Vagina (tissue), 2 donors: ENCODE measurements at places on chromosomes 12 and 14.

- no peak for DNase-seq
Measured at GRCh38 chr12:84599539-84599938, 313.1 kb downstream of the SLC6A15 start.

- no peak for DNase-seq
Measured at GRCh38 chr12:100356644-100357223, at the start of gene SLC17A8. Gene SLC17A8, plus strand, starts transcription at chr12:100357074. Its CDS starts 318 bp downstream, at chr12:100357392.

DNA sequence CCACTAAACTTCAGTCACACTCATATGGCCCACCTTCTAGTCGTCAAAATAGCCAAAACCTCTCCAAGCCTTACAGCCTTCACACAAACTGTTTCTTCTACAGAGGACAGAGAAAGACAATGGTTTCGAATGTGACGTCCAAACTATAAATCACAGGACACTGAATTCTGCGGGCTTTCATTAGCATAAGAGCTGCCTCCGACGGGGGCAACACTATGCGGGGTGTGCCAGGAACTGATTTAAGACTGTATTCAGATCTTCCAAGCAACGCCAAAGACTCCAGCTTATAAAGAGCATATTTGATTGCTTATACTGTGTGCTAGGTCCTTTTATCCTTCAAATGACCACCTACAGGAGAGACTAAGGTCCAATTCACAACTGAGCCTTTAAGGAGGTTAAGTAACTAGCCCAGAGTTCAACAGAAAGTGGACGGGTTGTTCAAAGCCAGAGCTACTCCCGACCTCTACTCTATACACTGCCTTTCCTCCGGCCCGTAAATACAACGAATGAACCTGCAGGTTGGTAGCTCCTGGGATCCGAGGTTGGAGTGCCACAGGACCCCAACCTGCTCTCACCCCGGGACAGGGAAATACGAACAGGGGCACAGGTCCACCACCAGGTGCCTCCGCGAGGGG lies 575 bp downstream of the L2HGDH start:
- no peak for DNase-seq

- DNase-seq = peak; percentile 86
Measured at GRCh38 chr12:49342914-49343731, 3.6 kb upstream of the DNAJC22 start.

DNA sequence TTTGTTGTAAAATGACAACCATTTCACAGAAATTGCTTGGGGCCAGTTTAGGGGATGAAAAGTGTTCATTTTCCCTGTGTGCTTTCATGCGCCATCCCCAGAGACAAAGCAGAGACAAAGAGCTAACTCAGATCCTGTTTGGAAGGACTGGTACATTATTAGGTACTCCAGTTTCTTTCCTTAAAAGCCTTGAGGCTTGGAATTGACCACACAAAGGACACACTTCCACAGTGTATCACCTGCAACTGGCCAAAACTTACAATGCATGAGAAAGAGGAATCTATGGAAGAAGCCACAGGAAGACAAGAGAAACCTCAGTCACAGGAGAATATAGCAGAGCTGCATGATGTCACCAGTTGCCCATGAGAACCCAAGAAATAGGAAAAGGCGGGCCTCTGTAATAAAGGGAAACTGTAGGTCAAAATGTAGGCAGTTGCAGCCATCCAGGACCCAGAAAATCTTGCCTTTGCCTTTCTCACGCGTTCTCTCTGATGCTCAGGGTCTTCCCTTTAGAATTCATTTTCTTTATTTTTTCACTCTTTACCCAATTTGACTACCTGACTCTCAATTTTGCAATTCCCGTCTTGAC lies 339.0 kb downstream of the RMST start:
- DNase-seq = no peak

- no peak for DNase-seq
Measured at GRCh38 chr14:68230950-68231717, 411.6 kb downstream of the RAD51B start.

DNA sequence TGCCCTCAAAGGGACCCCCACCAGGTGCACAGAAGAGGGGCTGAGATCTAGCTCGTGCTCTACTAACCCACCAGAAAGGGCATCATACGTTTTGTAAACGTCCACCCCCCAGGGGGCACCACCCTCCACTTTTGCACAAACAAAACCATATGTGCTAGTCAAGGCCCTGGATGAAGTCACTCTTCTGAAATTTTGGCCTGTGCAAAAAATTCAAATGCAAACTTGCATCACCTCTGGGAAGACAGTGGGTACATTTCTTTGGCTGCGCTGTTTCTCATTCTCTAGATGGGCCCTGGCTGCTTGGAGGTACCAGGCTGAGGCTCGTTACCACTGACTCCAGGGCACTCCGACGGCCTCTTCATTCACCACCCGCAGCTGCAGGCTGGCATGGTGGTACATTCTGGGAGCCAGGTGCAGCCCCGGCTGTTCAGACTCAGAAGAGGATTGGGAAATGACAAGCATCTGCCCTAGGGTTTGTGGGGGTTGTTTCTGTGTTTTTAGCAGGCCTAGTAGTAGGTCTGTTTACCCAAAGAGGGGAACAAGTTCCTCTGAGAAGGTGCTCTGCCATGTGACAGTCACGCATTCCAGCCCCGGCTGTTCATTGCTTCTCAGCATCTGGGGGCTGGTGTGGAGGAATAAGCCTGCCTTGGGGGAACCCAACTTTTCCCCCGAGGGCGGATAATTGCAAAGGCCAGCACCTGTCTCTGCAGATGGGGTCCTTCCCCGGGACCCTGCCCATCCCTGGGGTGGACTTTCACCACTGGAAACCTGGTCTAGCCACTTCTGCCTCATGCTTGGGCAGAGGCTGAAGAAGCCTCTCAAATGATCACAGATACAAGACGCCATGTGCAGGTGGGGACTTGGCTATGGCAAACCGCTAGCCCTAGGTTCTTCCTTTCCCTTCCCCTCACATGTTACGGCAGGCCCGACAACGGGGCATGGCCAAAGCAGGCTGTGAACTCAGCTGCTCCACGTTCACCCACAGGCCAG lies 147.6 kb downstream of the DPF3 start:
- peak; percentile 90 for DNase-seq

DNA sequence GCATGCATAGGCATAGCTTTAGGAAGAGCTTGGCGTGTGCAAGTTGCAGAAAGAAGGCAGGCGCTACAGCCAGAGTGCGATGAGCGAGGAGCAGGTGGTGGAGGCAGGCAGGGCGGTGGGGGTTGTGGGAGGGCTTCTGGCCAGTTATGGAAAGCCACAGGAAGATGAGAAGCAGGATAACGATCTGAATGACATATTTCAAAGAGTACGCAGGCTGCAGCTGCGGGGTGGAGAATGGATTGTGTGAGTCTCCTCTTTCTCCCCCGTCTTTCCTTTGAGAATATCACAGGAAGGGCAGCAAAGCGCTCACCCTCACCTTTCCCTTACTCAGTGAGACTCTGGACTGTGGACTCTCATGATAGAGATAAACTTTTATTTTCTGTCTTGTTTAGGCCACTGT lies 48.7 kb upstream of the PLXNC1 start:
- no peak for DNase-seq

GRCh38 chr12:67517181-67517887 lies 131.2 kb upstream of the DYRK2 start:
- DNase-seq = no peak

GRCh38 chr12:84842406-84843013 lies 70.1 kb downstream of the SLC6A15 start:
- no peak for DNase-seq

DNA sequence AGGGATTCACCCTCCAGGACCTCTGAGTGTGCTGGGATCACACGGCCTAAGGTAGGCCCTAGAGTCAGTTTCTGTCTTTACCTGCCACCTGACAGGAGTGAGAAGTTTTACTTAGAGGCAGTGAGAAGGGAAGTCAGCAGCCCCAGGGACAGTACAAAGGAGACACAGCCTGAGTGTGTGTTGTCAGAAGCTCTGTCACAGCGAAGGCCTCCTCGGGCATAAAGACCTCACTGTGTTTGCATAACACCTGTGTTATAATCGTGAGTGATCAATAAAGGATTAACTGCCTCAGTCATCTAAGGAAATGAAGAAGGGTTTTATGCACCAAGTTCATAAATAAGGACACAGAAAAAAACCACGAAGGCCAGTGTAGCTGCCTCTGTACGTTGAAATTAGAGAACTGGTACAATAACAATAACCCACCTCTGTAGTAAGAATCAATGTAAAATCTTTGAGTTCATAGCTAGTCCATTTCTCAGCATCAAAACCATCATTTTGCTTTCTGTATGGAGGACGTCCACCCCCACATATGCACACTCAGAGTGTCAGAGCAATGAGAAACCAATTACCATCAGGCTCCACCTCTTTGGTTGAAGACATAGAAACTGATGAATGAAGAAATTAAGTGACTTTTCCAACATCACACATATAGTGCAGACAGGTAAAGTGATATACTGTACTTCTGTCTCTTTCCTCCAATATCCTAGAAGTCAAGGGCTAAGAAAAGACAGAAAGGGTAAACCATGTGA lies 159.3 kb downstream of the DAD1 start:
- DNase-seq = no peak

DNA sequence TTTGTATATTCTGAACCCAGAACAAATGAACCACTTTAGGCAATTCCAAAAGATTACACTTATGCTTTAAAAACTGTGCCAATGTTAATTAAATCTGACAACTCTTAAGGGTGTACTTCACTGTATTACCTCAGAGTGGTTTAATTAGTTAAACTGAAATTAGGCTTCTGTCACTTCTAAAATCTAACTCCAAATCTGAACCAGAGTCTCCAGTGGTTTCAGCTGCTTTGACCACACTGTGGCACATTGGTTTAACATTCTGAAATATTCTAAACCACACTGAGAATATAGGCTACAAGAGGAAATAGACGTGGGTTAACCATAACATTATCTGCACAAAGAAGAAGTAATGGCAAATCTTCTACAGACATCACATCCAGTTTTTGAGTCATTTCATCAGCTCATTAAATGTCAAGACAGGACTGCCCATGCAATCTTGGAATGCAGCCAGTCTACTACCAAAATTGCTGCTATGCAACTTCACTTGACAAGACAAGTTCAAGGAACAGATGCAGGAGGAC lies 94.8 kb downstream of the LRP6 start:
- DNase-seq = no peak

GRCh38 chr12:67394550-67394949 lies 125.4 kb downstream of the CAND1 start:
- DNase-seq = no peak

DNA sequence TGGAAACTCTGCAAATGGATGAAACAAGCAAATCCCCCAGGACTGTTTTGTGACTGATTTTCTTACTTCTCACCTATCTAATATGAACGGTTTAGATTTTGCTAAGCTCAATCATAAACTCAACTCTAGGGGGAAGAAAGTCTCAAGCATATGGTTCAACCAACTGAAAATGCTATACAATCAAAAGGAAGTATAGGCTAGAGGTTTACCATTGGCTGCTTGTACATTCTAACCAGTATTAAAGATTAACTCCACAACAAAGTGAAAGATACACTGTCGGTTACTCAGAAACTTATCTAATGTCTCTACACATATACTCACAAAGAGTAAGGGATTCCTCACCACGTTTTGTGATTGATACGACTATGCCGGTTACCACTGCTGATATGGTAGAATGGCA lies 281.8 kb upstream of the SOX5 start:
- DNase-seq = no peak

- no peak for DNase-seq
Measured at GRCh38 chr12:57332646-57333312, 81.8 kb upstream of the STAC3 start.

- no peak for DNase-seq
Measured at GRCh38 chr12:88638388-88638787, 58.1 kb upstream of the KITLG start.

- DNase-seq = no peak
Measured at GRCh38 chr12:112868459-112869041, 38.2 kb upstream of the OAS1 start.
